ENCODE measurements at places on chromosomes 11 and 22.

DNA sequence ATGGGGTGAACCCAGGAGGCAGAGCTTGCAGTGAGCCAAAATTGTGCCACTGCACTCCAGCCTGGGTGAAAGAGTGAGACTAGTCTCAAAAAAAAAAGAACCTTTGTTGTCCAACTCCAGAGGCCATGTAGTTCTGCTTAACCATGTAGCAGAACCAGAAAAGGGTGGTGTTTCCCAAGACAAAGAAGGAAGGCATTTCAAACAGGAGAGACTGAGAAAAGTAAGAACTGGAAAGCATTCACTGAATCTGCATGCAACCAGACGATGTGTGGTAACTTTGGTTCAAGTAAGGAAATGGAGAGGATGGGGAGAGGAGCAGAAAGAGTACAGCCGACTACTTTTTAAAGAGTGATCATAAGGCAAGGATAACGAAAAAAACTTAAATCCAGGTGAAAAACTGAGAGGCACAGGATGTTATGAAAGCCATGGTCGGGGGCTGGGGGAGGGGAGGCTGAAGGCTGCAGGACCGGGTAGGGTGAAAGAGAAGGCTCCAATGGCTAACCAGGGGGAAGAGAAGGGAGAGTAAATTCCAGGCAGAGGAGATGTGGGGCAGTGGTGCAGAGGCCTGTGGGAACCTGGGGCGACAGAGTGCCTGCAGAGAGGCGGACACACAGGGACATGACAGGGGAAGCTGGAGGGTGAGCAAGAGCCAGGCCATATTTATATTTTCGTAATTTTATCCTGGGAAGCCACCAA is 48.8 kb downstream of the MAPK1 start:
- no peak for DNase-seq

DNA sequence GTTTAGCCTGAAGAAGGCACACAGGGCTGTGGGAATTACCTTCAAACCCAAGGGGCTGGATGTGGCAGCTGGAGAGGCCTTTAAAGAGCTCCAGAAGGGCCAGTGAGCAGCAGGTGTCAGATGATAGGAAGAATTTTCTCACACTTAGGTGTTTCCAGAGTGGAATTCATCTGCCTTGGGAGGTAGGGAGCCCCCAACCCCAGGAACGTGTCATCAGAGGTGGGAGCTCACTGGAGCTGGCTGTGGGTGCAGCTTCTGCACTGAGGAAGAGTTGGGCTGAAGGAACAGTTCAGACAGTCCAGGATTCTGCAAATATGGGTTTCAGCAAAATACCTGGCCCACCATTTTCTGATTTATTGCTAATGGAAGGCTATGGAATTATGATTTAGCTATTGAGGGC is 119.5 kb upstream of the LMO1 start:
- DNase-seq = no peak

- DNase-seq = no peak
Observed at GRCh38 chr11:11000579-11001283, 142.9 kb upstream of the ZBED5 start.

DNA sequence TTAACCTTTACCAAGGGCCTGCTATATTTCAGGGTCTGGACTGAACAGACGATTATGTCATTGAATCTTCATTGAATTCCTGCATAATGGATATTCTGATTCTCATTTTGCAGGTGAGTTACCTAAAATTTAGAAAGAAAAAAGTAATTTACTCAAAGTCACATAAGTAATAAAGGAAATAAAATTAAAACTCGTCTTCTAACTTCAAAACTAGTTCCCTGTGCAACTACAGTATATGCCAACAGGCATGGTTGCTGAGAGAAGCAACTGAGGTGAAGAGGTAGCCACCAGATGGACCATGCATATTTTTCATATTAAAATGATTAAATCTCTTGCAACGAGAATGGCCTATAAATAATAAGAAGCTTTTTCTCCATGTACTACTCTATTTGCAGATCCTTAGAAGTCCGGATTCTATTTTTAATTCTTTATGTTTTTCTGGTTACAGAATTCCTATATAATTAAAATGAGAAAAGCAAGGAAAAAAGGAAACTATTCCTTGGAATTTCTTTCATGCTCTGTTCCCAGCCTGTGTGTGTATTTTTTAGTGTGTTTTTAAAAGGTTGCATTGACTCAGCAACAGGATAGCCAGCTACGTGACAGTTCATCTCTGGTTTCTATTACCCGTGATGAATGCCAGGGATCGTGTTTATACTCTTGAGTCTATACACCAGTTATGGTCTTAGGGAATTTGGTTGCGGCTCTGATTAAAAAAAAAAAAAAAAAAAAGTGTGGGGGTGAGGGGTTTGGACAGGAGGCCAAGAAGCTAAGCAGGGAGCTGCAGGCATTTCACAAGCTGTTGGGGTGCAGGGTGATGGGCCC is 186.8 kb downstream of the ETS1 start:
- no peak for DNase-seq

DNA sequence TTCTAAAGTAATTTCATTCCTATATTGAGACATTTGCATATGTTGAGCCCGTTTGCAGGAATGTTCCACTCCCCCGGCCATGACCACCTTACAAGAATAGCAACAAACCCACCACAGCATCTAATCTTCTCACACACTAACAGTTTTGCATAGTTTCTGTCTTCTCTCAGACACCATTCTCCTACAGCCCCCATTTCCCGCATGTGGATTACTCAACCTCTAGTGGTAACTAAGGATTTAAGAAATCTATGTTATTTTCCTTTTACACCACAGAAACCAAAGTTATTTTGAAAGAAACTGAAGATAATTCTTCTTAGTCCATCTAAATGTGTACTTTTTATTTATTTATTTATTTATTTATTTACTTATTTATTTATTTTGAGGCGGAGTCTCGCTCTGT is 2.3 kb downstream of the MS4A4E start:
- DNase-seq = no peak

All from NCI-H524 treated with DMSO at 0.1 percent for 48 hours (cell line).